ENCODE measurements at places on chromosomes 16 and 17.
A peak's percentile ranks its signal among the peaks of the same experiment; 100 is the strongest.

DNA sequence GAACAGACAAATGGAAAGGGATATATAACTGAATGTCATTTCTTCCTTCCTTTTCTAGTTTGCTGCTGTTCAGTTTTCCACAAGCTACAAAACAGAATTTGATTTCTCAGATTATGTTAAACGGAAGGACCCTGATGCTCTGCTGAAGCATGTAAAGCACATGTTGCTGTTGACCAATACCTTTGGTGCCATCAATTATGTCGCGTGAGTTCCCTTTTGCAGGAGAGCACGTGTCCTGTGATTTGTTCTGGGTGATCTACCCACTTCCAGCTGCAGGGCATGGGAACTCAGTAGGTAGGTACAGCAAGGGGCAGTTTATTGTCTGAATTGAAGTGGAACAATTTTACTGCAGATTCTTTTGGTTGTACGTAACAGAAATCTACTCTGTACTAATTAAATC lies 8.8 kb downstream of the ITGAL start:
- H3K27me3 ChIP-seq = peaks cover 44% of the 10 kb centered on the region
- H3K27ac ChIP-seq = no peak overlapping the region
- no peaks in the 10 kb centered on the region for H3K36me3 ChIP-seq
- H3K4me3 ChIP-seq = no peak overlapping the region

GRCh38 chr16:27258241-27258734 lies 10.3 kb downstream of the NSMCE1 start:
- peaks cover 27% of the 10 kb centered on the region for H3K36me3 ChIP-seq
- no peak overlapping the region for H3K4me3 ChIP-seq
- H3K27ac ChIP-seq = no peak overlapping the region
- DNase-seq = peak; percentile 60
- peaks cover 2% of the 10 kb centered on the region for H3K4me1 ChIP-seq

DNA sequence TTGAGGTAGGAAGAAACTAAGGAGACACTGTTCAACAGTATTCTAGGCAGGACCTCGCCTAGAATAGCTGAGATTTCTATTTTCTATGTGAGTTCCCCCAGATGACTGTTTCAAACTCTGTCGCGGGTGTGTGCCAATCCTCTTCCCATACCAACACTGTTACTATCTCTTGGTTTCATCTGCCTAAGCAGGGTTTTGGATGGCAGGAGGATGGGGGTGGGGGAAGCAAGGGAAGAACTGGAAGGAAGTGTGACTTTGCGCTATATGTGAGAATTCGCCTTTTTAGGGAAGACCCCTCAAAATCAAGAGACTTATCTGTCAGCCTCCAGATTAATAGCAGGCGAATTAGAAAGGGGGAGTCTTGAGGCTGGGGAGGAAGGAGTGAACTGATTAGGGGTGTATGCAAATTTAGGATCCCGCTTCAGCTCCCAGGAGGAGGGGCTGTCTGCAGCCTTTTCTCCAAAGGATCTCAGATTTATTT lies 521 bp upstream of the G6PC3 start:
- H3K4me3 ChIP-seq = peak overlapping the region; percentile 71
- H3K4me1 ChIP-seq = peaks cover 10% of the 10 kb centered on the region
- DNase-seq = peak; percentile 66
- no peaks in the 10 kb centered on the region for H3K27me3 ChIP-seq

DNA sequence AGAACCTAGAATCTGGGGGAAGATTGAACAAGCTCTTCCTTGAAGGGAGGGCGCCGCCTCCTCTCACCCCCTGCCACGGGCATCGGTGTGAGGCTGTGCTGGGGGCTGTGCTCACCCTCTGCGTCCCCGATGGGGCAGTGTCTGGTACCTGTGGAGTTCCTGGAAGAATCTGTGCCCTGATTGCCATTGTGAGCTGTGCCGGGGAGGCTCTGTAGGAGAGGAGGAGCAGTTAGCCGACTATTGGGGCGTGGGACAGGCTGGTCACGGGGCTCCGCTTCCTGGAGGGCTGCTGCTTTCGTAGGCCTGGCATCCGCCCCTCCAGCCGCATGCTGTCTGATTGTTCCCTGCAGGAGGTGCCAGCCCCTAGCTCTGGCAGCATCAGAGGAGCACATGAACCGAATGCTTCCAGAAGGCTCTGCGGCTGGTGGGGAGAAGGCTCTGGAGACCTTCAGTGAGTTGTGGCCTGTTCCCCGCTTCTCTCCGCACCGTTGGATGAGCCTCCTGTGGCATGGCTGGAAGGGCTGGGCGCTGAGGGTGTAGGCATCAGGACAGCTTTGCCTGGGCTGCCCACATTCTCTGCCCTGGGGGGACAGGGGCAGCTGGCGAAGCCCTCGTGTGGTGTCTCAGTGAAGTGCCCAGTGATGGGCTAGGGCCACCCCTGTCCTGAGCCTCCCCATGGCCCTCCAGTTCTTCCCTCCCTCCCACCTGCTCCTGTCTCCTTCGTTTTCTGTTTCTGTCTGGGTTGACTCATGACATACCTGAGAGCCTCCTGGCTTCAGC lies 86.9 kb downstream of the SEC14L1 start:
- no peak for DNase-seq
- no peaks in the 10 kb centered on the region for H3K27me3 ChIP-seq
- no peaks in the 10 kb centered on the region for H3K36me3 ChIP-seq
- H3K4me1 ChIP-seq = peaks cover 15% of the 10 kb centered on the region

DNA sequence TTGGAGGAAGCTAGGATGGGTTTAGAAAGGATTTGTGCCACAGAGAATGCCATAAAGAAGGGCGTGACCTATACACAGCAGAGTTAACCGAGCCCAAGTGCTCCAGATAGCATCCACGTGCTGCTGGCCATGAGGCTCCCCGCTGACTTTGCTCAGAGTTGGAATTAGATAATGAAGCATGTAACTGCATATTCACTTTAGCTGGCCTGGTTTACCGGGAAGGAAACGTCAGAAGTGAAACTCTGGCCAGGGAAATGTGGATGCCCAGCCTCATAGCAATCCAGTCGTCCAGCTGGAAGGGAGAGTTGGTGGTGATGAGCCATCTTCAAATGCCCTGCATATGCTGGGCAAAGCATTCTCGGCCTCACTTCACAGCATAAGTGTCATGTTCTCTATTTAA lies 6.1 kb downstream of the KRT35 start:
- no peaks in the 10 kb centered on the region for H3K36me3 ChIP-seq
- no peak for DNase-seq
- no peak overlapping the region for H3K27ac ChIP-seq
- H3K27me3 ChIP-seq = peaks cover 78% of the 10 kb centered on the region
- H3K4me3 ChIP-seq = no peak overlapping the region

DNA sequence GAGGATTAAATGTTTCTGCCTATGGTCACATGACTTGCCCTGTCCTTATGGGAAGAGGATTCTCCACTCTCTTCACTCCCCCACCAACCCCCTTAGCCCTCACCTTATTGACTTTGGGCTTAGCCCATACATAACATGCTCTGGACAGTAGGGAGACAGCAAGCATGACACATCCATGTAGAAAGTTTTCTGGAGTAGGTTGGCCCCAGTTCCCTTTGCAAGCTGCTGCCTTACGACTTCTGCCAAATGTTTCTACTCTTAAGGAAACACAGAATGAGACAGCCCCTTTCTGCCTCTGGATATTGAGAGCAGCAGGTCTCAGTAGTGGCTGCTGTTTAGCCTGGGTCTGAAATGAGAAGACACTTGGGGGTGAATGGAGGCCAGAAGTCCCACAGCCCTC lies 282.2 kb downstream of the MAP2K6 start:
- no peaks in the 10 kb centered on the region for H3K36me3 ChIP-seq
- no peaks in the 10 kb centered on the region for H3K4me1 ChIP-seq
- H3K27ac ChIP-seq = no peak overlapping the region
- DNase-seq = no peak
- no peak overlapping the region for H3K4me3 ChIP-seq

DNA sequence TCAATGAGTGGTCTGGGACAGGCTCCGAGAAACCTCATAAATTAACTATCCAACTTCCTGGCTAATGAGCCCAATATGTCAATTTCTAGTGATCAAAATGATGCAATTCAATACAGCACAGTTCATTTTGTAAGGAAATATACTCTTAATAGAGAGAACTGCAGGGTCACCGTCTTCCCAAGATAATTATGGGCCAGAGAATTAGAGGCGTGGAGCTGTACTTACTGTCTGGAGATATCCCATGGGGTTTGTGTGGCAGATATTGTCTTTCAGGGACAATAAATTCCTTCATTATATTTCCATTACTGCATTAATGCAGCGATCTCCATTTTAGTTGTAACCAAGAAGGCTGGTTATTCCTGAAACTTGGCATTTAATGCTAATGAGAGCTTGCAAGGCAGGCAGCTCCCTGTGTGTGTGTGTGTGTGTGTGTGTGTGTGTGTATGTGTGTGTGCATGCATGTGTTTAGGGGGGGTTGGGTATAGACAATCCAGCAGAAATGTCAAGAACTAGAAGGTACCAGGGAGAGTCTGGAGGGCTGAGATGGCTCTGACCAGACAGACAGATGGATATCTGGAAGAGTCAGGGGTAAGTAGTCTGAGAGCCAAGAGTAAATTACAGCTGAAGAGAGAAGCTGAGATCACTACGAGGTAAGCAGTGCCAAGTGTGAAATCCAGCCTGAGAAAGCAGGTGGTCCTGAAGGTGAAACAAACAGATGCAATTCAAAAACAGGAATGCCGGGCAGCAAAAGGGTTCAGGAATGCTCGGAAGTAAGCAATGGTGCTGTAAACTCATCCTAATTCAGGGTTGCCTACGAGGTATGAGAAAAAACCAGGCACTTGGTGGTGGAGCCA lies 393.0 kb downstream of the CA10 start:
- DNase-seq = no peak
- no peak overlapping the region for H3K27ac ChIP-seq
- H3K36me3 ChIP-seq = no peaks in the 10 kb centered on the region
- H3K4me3 ChIP-seq = no peak overlapping the region

GRCh38 chr16:12260647-12261262 lies 284.2 kb downstream of the SNX29 start:
- H3K27me3 ChIP-seq = no peaks in the 10 kb centered on the region
- H3K27ac ChIP-seq = no peak overlapping the region
- peak; percentile 49 for DNase-seq
- H3K4me1 ChIP-seq = peaks cover 30% of the 10 kb centered on the region

DNA sequence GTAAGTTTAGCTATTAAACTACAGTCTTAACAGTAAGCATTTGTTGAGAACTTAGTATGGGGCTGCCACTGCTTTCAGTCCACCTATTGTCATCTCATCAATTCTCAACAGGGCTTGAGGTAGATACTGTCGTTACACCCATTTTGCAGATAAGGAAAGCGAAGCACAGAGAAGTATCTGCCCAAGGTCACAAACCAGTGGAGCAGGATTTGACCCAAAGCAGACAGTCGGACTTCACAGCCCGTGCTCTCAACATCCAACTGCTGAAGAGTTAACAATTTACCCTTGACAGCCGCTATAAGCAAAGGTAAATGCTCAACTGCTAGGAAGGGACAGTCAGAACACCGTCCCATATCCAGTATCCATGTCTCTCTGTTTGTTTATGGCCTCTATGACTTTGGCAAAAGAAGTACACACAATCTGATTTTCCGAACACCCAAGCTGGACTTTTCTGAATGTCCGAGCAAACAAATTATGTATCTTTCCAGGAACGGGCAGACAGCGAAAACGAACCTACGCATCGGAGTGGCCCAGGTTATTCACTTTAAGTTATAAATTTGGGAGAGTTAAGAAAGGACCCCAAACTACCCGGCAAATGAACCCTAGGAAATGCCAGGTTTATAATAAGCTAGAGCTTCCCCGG lies 1.2 kb downstream of the SIAH1 start:
- no peaks in the 10 kb centered on the region for H3K36me3 ChIP-seq
- peak overlapping the region; percentile 85 for H3K27ac ChIP-seq
- peaks cover 6% of the 10 kb centered on the region for H3K4me1 ChIP-seq
- DNase-seq = peak; percentile 62

DNA sequence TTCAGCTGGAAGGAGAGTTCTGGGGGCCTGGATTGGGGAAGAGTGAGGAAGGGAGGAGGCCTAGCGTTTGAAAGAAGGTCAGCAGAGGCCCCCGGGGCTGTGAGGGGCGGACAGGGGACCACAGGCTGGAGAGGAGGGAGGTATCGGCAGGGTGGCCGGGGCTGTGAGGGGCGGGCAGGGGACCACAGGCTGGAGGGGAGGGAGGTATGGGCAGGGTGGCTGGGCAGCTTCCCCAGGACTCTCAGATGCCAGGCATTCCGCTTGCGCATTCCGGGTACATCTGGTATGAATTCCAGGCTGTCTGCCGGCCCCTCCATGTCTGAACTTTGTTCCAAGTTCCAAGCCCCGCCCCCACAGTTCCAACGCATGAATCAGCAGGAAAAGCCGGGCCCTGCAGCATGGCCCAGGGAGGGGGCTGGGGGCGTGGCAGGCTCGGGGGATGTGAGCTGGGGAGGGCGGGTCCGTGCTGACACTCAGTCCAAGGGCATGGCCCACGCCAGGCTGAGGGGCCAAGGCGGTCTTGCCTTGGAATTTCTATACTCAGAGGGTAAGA lies 4.3 kb upstream of the TLCD2 start:
- peaks cover 35% of the 10 kb centered on the region for H3K36me3 ChIP-seq
- H3K27me3 ChIP-seq = no peaks in the 10 kb centered on the region
- H3K4me1 ChIP-seq = peaks cover 41% of the 10 kb centered on the region
- peak overlapping the region; percentile 99 for H3K27ac ChIP-seq

- peak overlapping the region; percentile 85 for H3K4me3 ChIP-seq
- H3K27me3 ChIP-seq = no peaks in the 10 kb centered on the region
- peaks cover 10% of the 10 kb centered on the region for H3K4me1 ChIP-seq
- DNase-seq = no peak
Measured at GRCh38 chr16:50744881-50745280, 3.0 kb downstream of the CYLD start.

GRCh38 chr16:61842666-61843065 lies 193.6 kb downstream of the CDH8 start:
- H3K4me1 ChIP-seq = no peaks in the 10 kb centered on the region
- H3K4me3 ChIP-seq = no peak overlapping the region
- H3K27me3 ChIP-seq = no peaks in the 10 kb centered on the region
- no peak overlapping the region for H3K27ac ChIP-seq
- no peak for DNase-seq
- no peaks in the 10 kb centered on the region for H3K36me3 ChIP-seq

DNA sequence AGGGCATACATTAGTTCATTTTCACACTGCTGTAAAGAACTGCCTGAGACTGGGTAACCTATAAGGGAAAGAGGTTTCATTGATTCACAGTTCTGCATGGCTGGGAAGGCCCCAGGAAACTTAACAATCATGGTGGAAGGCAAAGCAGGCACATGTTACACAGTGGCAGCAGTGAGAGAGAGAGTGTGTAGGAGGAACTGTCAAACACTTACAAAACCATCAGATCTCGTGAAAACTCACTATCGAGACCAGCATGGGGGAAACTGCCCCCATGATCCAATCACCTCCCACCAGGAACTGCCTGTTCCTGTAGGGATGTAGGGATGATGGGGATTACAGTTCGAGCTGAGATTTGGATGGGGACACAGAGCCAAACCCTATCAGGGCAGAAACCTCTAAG lies 17.2 kb downstream of the NUBP1 start:
- no peak for DNase-seq
- H3K4me3 ChIP-seq = no peak overlapping the region
- no peak overlapping the region for H3K27ac ChIP-seq
- peaks cover 2% of the 10 kb centered on the region for H3K4me1 ChIP-seq

GRCh38 chr16:55710466-55710865 lies 54.7 kb downstream of the SLC6A2 start:
- no peaks in the 10 kb centered on the region for H3K36me3 ChIP-seq
- H3K27me3 ChIP-seq = peaks cover 69% of the 10 kb centered on the region
- peak; percentile 3 for DNase-seq
- no peak overlapping the region for H3K27ac ChIP-seq
- H3K4me3 ChIP-seq = no peak overlapping the region
- no peaks in the 10 kb centered on the region for H3K4me1 ChIP-seq

GRCh38 chr17:79845601-79845949 lies 6.3 kb upstream of the CBX4 start:
- no peak overlapping the region for H3K27ac ChIP-seq
- H3K27me3 ChIP-seq = peaks cover 36% of the 10 kb centered on the region
- peaks cover 40% of the 10 kb centered on the region for H3K4me1 ChIP-seq
- peak overlapping the region; percentile 43 for H3K4me3 ChIP-seq
- H3K36me3 ChIP-seq = no peaks in the 10 kb centered on the region

Measured in mesenchymal stem cell (in vitro differentiated cells and primary cell).